Activated CD4-positive, alpha-beta T cell treated with anti-CD3 and anti-CD28 coated beads, Interleukin-2, amount 10 ng/mL, durations not matched to agents 24 days and 14 days (primary cell): ENCODE measurements at places on chromosomes 3 and 15.

GRCh38 chr3:25849641-25850385 lies 59.9 kb downstream of the OXSM start:
- no peak for DNase-seq

GRCh38 chr3:123371426-123371825 lies 77.5 kb downstream of the ADCY5 start:
- DNase-seq: no peak

- DNase-seq: no peak
These were observed 60.3 kb upstream of the PDZRN3 start for GRCh38 chr3:73685061-73685460.

DNA sequence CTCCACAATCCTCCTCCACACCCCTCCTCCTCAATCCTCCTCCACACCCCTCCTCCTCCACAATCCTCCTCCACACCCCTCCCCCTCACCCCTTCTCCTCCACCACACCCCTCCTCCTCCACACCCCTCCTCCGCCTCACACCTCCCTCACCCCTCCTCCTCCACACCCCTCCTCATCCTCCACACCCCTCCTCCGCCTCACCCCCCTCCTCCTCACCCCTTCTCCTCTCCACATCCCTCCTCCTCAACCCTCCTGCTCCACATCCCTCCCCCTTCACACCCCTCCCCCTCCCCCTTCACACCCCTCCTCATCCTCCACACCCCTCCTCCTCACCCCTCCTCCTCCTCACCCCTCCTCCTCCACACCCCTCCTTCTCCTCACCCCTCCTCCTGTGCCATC lies 69.8 kb upstream of the BLM start:
- DNase-seq: no peak

DNA sequence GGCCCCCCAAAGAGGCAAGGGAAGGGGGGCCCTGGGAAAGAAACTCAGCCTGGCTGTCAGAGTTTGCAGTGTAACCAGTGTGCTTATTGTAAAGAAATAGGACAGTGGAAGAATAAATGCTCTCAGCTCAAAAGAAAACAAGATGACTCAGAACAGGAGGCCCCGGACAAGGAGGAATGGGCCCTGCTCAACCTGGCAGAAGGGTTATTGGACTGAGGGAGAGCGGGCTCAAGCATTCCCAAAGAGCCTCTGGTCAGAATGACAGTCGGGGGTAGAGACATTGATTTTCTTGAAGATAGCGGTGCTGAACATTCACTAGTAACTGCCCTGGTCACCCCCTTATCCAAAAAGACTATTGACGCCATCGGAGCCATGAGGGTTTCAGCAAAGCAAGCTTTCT lies 100.4 kb upstream of the OSBPL11 start:
- DNase-seq: no peak

DNA sequence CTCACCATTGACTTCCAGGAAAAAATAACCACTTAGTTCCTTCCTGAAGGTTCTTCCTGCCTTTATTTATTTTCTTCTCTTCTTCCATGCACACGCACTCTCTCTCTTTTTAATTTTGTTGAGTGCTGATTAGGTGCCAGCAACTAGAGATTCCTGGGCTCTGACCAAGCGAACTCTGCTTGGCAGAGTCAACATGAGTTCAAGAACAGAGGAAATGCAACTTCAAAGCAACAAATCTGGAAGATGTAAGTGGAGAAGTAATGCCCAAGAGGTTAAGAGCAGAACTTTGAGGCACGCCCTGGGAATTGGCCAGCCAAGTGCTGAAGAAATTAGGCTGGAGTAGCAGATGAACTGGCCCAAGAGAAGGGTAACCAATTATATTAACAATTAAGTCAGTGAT lies 8.5 kb downstream of the ERC2 start:
- DNase-seq: no peak
